Stimulated activated CD4-positive, alpha-beta T cell treated with anti-CD3 and anti-CD28 coated beads, Interleukin-15, amount 100 ng/mL, for 1 hour (primary cell): ENCODE measurements at places on chromosomes 1 and 21.

- DNase-seq: no peak
Observed at GRCh38 chr1:18340158-18340764, 140.5 kb upstream of the KLHDC7A start.

- DNase-seq: no peak
Observed at GRCh38 chr1:71638081-71638766, 557.4 kb upstream of the ZRANB2 start.

- DNase-seq: no peak
Observed at GRCh38 chr21:44527983-44528633, 11.9 kb downstream of the KRTAP10-1 start.

DNA sequence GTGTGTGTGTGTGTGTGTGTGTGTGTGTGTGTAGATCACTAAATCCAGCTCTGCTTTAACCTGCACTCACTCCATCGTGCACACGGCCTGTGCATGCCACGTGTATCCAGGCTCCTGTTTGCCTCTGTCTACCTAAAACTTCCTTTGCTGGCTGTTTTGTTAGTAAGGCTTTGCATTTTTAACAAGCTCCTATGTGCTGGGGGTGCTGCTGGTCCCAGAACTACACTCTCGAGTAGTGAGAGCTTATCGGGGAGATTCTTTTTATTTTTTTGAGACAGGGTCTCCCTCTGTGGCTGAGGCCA, 596 bp upstream of the TCEA3 start:
- DNase-seq: no peak

DNA sequence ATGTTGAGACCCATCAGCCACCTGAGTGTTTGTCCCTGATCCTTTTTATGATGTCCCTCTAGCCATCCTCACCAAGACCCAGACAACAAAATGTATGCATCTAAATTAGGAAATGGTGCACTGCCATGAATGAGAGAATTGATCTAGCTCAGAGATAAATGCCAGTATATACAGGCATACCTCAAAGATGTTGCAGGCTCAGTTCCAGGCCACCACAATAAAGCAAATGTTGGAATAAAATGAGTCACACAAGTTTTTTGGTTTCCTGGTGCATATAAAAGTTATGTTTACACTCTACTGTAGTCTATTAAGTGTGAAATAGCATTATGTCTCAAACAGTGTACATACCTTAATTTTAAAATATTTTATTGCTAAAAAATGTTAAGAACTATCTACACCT, 63.9 kb downstream of the CHIA start:
- no peak for DNase-seq

DNA sequence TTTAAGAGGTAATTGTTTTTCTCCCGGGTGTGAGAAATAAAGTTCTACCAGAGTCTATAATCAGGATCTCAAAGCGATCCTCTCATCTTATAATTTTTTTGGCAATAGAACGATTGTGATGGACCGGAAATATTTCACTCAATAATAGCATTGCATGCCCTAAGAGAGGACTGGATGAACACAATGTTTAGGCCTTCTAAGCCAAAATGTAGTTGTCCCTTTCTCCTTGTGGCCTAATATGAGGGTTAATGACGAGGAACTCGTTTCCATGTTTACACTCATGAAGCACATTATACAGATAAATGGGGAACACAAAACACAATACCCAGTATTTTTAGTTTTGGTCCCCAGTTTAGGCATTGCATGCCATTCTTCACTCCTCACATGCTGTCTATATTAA, 5.9 kb downstream of the TBX15 start:
- DNase-seq: no peak

GRCh38 chr1:59816318-59816878, 1.6 kb downstream of the HOOK1 start:
- DNase-seq: no peak

DNA sequence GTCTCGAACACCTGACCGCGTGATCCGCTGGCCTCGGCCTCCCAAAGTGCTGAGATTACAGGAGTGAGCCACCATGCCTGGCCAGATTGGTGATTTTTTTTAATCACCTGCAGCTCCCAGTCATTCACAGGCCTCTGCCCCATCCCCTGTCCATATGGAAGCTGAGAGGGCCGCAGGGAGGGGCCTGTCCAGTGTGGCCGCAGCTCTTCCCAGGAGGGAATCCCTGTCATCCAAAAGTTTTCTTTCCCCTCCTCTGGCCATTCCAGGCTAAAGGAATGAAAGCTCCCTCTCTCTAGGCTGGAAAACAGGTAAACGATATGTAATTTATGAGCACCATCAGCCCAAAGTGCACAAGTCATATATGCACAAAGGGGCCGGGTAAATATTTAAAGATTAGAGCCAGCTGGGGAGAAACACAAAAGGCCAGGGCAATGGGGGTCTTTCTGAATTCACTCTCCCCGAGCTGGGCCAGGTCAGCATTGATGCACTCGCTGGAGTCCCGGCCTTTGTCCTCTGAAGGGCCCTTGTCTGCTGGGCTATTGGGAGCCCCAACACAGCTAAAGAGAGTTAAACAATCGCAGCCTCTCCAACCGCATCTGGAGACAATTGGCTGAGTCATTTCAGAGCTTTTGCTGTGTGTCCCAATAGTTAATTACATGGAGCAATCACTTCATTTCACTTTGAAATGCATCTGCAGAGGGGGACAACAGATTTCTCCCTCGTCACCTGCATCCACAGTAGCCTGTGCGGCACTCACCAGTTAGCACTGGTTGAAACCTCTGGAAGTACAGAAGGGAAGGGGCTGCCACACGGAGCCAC, 3.8 kb upstream of the HES3 start:
- no peak for DNase-seq

GRCh38 chr1:3030663-3031381, 9.6 kb downstream of the ACTRT2 start:
- DNase-seq: no peak

- DNase-seq: no peak
Observed at GRCh38 chr1:43302721-43303470, 2.1 kb downstream of the TIE1 start.

GRCh38 chr1:47805921-47806361, 191.2 kb downstream of the TRABD2B start:
- no peak for DNase-seq

GRCh38 chr1:189962181-189962580, 515.5 kb downstream of the BRINP3 start:
- no peak for DNase-seq

DNA sequence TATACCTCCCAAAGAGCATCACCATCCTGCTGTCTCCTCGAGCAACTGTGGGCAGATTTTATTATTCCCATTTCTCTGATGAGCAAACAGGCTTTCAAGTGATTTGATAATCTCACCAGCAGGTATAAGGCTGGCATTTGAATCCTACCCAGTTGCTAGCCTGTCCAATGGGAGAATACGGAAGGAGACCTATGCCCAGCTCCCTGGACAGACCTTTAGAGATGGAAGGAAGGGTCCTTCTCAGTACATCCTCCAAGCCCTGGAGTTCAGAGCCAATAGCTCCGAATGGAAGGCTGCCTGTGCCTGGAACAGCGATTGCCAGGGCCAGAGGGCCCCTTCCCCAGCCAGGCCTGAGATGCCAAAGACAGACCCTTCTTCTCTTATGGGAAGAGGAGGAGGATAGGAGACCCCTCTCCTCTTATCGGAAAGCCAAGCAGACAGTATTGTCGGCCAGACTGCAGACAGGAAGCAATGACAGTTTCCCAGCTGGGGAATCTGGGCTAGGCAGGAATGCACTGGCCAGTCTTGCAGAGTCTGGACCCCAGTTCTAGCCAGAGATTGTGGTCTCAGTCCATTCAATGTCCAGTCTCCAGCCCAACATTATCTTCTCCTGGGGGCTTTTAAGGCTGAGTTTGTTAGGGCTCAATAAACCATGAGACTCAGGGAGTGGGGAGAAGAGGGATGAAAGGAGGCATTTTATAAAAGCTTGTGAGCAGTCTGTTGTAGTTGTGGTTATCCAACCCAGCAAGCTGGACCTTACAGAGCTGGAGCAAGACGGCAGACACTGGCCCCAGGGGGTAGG, 2.0 kb downstream of the IFFO2 start:
- DNase-seq: no peak

- DNase-seq: no peak
Observed at GRCh38 chr1:101081496-101082488, 56.2 kb upstream of the DPH5 start.

DNA sequence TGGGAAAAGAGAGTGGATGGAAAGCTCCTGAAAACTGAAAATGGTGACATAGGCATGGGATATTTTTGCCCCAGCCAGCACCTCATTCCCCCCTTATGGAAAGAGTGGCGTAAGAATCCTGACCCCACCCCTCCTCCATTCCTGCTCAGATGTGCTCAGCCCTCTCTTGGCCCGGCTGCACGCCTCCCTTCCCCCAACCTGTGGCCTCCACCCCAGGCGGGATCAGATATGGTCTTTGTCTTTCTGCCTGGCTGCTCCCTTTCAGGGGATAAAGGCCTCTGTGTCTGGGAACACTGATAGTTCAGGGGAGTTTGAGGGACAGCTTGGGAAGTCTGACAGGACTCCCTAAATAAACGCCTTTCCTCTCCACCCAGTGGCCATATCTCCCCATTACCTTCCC, 49.8 kb downstream of the KIRREL1 start:
- DNase-seq: no peak

DNA sequence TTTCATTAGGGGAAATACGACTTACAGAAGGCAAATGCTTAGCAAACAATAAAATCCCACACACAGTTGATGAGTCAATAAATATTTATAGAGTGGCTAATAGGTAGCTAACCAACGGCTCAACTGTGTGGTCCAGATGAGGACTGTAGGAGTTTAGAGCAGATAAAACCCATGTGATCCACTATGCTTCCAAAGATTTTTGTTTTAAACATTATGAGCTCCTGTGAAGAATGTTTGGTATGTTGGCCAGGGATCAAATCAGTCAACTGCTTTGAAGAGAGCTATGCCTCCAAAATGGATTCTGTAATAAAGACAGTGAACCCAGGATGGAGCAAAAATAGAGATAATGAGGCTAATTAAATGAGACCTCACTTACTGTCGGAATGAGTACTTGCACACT, 72.3 kb upstream of the COL11A1 start:
- DNase-seq: no peak

GRCh38 chr1:148010527-148010926, 82.3 kb downstream of the GPR89B start:
- no peak for DNase-seq

GRCh38 chr1:76826072-76826845, 41.0 kb upstream of the ST6GALNAC5 start:
- DNase-seq: no peak

- DNase-seq: no peak
Observed at GRCh38 chr21:29888437-29888836, 51.4 kb downstream of the GRIK1 start.
